Bladder microvascular endothelial cell (primary cell): ENCODE measurements at places on chromosomes 5 and 9. TPM values are rescaled to one million over a fixed set of nuclear protein-coding genes. Genes with fewer than 3 reads are reported as not detected.

The TNFSF15 gene
- total RNA-seq: 0.32 and 11.5 TPM in 2 replicates

The CCDC183 gene
- 0.81 and 1.1 TPM in 2 replicates for total RNA-seq

The BTF3 gene
- total RNA-seq: 173 and 190 TPM in 2 replicates

The HACD4 gene
- total RNA-seq: 0.44 and 1.8 TPM in 2 replicates

The FER gene
- 10.4 and 45.0 TPM in 2 replicates for total RNA-seq

The IL13 gene
- total RNA-seq: not detected in 2 replicates

The ZNG1A gene
- 20.1 and 22.3 TPM in 2 replicates for total RNA-seq

The PRR7 gene
- 1.6 TPM in 2 replicates for total RNA-seq

The ANP32B gene
- 10.8 and 14.2 TPM in 2 replicates for total RNA-seq

The GABRB2 gene
- total RNA-seq: not detected in 2 replicates
